BJ (cell line): ENCODE measurements at places on chromosomes 16 and 17.

GRCh38 chr16:476039-476438 is 50.6 kb downstream of the RAB11FIP3 start:
- DNase-seq, result no peak

DNA sequence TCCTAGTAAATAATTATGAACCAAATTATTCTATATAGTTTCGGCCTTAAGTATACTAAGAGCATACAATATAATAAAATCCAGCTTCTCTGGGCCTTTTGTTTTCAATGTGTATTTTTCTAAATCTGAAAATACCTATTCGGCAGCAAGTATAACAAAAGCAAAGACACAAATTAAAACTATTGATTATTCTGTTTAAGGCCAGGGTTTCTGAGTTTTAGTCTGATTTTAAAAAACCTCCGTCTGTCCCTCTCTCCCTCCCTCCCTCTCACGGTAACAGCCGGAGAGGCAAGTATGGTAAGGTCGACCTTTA is 1.5 kb downstream of the TOB1 start:
- no peak for DNase-seq

DNA sequence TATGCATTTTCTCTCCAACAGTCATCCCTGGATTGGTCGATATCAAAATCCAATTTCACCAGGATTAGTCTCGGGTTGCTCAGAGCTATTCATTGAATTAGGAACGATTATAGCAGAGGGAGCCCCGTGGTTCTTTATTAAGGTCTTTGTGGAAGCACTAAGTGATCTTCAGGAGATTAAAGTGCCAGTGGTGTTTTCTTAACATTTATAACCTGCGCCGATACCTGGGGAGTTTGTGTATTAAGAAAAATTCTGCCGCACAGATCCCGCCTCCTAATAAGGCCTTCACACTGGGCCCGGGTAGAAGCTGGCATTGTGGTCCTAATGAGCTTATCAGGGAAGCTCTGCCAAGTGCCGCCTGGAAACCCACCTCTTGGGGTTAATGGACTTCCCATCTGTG is 238.7 kb downstream of the RBFOX1 start:
- no peak for DNase-seq

DNA sequence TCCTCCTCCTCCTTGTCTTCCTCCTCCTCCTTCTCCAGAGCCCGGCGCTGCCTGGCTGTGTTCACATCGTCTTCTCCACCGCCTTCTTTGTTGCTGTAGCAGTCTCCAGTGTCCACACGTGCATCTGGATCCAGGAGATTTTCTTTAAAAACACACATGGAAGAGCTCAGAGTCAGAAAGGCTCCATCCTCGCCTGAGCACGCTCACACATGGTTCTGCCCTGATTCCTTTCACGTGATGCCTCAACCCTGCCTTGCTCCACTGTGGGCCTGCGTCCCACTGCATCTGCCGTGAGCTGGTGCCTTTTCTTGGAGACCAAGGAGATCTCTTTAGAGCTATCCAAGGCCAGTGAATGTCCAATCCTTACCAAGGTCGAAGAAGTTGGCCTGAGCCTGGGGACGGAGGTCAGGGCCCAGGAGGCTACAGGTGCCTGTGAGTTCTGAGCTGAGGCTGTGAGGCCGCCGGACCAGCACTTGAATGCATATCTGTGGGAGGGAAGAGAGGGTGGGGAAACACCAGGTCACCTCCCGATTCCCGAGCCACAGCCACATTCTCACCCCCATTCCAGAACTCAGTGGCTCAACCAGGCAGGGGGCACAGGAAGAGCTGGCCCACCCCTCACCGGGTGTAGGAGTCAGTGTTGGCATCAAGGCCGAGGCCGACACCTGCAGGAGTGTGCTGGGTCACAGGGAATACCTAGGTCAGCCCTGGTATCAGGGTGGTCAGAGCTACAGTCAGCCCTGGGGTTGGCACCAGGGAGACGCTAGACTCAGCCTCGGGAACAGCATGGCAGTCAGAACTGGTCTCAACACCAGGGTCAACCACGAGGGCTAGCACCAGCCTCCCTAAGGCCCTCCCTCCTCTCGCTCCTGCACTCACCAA is 37.6 kb downstream of the HASPIN start:
- no peak for DNase-seq

- DNase-seq, result no peak
These were observed 8.6 kb downstream of the DNAH17 start for GRCh38 chr17:78568494-78569115.

GRCh38 chr17:43199633-43200032 is 12.0 kb upstream of the TMEM106A start:
- no peak for DNase-seq

GRCh38 chr17:78174346-78174869 is 6.0 kb downstream of the SYNGR2 start:
- no peak for DNase-seq

- DNase-seq, result no peak
These were observed 13.4 kb upstream of the DNAJA2 start for GRCh38 chr16:46986896-46987295.

- no peak for DNase-seq
These were observed 12.2 kb downstream of the GALNS start for GRCh38 chr16:88844419-88845036.

DNA sequence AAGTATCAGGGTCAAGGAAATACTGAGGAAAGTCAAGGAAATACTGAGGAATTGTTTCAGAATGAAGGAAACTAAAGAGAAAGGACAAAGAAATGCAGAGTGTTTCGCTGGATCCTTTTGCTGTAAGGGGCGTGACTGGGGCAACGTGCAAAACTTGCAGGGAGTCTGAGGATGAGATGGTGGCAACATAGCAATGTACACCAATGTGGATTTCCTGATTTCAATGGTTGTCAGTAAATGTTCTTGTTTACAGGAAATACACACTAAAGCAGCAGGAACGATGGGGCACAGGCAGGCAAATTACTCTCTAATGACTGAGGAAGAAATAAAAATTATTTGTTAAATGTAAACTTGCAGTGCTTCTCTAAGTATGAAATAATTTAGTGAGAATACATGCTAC is 34.4 kb downstream of the ZZEF1 start:
- no peak for DNase-seq

- DNase-seq, result peak; percentile 73
These were observed 69.2 kb upstream of the KIFC3 start for GRCh38 chr16:57871456-57871855.

DNA sequence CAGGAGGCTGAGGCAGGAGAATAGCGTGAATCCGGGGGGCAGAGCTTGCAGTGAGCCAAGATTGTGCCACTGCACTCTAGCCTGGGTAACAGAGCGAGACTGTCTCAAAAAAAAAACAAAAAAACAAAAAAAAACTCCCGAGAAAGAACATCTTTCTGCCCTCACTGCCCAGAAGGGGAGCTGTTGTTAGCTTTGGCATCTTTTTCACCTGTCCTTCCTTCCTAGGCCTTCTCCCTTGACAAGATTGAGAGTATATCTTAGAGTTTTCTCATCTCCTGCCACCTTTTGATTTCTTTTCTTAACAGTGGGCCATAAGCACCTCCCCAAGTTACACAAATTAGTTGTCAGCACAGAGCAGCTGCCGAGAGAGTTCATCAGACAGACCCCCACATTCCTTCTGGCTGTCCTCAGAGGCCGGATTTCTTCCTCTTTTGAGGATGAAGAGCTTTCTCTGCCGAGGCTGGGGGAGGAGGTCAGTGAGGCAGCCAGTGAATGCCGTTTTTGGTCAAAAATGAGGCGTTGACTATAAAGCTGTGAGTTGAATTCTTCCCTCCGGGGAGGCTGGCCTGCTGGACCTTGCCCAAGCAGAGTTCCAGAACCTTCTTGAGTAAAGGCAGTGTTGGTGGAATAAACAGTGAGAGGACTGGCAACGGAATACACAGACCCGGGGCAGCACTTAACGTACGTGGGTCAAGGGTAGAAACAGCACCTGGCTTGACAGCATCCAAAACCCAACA is 127.0 kb downstream of the ABCC6 start:
- peak; percentile 79 for DNase-seq

DNA sequence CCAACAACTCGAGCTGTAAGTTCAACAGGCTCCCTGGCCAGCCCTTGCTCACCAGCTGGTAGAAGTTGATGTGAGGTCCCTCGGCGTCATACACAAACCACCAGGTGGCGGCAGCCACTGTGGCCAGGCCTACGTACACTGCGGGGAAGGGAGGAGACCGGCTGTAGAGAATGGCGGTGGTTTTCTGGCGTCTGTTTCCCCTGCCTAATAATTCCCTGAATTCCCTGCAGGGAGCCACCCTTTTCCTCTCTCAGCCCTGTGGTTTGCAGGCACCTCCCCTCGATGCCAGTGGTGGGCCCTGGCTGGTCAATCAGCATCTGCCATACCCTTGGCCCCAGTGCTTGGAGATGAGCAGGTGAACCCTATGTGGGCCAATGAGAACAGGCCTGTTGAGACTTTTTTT is 18.9 kb upstream of the P2RX1 start:
- no peak for DNase-seq

- DNase-seq, result no peak
These were observed 6.8 kb upstream of the GFAP start for GRCh38 chr17:44922136-44922535.

DNA sequence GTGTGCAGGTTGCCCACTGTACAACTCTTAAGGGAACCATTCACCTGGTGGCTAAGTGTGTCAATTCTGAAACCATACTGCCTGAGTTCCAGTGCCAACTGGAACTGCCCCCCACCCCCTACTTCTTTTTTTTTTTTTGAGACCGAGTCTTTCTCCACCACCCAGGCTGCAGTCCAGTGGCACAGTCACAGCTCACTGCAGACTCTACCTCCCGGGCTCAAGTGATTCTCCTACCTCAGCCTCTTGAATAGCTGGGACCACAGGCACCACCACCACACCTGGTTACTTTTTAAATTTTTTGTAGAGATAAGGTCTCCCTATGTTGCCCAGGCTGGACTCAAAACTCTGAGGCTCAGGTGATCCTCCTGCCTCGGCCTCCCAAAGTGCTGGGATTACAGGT is 40.4 kb upstream of the DHX8 start:
- DNase-seq, result no peak

GRCh38 chr17:977166-977565 is 2.4 kb downstream of the NXN start:
- DNase-seq, result no peak

- no peak for DNase-seq
These were observed 1.0 kb upstream of the GLG1 start for GRCh38 chr16:74607962-74608356.

GRCh38 chr17:77383613-77384608 is 243.1 kb downstream of the SEC14L1 start:
- no peak for DNase-seq

DNA sequence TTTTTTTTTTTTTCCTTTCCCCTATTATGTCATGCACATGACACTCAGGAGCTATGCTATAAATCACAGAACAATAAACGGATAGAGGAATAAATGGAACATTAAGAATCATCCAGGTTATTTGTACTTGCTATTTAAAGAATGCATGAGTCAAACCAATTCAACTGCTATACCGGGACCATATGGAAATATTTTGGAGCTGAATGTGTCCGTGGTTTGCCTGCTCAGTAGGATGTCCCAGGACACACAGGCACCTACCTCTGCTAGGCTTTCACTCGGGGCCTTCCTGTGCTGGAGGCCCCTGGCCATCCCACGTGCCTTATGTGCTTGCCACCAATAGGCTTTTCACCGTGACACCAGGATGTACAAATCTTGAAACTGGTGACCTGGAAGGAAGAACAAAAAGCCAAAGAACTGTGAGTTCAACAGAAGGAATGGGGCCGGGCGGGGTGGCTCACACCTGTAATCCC is 15.3 kb upstream of the SEC14L1 start:
- DNase-seq, result peak; percentile 80

GRCh38 chr17:35773679-35774425 is 13.2 kb downstream of the C17orf50 start:
- no peak for DNase-seq

DNA sequence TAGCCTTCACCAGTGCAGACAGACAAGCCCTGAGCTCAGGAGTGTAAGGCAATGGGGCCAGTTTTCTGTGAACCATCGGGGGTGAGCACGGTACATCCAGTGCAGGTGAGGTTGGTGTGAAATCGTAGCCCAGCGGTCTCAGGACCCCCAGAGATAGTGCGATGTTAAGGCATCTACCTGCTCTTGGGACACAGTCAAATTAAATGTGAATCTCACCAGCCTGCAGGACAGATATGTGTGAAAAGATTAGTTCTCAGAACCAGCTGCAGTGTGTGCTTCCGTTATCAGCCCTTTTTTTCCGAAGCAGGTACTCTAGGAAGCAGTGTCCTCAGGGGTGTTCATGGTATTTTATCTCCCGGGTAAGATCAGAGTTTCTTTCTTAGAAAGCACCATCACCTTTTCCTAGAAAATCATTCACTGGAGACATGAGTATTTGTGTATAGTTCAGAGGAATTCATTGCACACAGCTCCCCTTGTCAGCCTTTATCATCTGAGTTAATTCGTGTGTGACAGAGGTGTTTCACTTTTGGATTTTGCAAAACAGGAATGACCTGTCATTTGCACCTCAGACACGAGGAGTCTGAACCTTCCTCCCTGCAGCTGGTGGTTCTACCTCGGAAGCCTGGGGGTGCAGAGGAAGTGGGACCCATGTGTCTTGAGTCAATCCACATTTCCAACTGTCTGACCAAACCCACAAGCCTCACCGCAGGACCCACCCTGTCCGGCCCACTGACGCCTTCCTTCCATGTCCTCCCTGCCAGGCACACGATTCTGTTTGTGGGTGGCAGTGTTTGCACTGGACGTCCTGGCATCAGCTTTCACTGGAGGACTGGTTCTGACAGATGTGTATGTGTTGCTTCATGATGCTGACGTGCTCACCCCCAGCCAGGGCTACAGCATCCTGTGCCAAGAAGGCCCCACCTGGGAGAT is 107.8 kb downstream of the CLEC16A start:
- DNase-seq, result no peak

GRCh38 chr17:32222621-32223020 is 43.0 kb upstream of the RHBDL3 start:
- no peak for DNase-seq

GRCh38 chr17:72173499-72174116 is 52.8 kb downstream of the SOX9 start:
- no peak for DNase-seq

- no peak for DNase-seq
These were observed 7.4 kb downstream of the ADAD2 start for GRCh38 chr16:84198401-84198800.

- no peak for DNase-seq
These were observed 5.5 kb downstream of the CCDC182 start for GRCh38 chr17:57739402-57740234.

DNA sequence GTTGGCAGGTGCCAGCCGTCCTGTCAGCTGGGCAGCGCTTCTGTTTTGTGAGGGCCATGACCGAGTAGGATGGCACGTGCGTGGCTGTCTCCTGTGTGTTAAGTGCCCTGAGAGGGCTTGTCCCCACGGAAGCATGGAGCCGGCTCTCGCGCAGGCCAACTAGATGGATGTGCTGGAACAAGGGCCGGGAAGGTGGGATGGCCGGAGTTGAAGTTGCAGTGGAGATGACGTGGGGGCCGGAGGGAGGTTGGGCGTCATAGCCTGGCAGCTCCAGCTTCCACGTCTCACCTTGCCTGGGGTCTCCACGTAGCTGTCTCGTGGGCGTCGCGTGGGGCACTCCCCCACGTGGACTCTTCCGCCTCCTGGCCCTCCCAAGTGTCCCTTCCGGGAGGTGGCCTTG is 27.7 kb downstream of the TBCD start:
- no peak for DNase-seq
